ENCODE measurements at places on chromosomes 13 and 19. TPM values are rescaled to one million over a fixed set of nuclear protein-coding genes. Genes with fewer than 3 reads are reported as not detected.

GRCh38 chr13:31880851-31881494 is 141.6 kb downstream of the RXFP2 start:
- DNase-seq = no peak

DNA sequence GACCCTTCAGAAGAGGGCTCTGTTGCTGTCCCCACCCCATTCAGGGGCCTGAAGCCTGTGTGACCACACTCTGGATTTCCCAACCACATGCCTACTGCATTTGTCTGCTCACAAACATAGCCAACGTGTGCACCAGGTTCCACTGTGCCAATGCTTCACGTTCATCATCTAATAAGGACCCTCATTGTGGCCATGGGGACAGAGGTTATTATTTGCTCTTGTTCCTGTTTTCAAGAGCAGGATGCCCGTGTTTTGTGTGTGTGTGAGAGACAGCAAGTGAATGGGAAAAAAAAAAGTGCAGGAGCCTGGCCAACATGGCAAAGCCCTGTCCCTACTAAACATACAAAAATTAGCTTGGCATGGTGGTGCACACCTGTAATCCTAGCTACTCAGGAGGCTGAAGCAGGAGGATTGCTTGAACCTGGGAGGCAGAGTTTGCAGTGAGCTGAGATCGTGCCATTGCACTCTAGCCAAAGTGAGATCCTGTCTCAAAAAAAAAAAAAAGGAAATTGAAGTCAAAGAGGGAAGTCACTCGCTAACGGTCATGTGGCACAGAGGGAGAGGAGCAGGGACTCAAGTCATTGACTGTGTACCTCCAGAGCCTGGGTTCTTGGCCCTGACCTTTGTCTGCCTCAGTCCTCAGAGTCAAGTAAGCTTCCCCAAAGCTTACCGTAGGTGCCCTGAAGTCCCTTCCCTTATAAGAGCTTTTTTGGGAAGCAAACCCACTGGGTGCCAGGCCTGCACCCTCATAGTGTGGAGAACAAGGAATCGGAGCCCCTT is 6.9 kb downstream of the B3GNT8 start:
- DNase-seq = no peak

DNA sequence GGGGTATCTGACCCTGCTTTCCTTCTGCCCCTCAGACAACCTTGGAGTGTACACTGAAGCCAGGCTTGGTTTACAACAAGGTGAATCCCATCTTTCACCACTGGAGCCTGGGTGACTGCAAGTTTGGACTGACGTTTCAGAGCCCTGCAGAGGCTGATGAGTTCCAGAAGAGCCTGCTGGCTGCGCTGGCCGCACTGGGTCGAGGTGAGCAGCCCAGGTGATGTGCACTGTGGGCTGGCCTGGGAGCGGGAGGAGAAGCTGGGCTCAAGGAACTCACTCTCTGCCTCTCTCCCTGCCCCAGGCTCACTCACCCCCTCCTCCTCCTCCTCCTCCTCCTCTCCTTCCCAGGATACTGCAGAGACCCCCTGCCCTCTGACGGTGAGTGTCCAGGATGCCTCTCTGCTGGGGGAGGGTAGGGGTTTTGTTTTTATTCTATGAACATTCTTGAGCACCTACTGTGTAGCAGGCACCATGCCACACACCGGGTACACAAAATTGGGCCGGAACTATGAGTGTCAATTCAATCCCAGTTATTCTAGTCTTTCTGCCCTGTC is 3.5 kb downstream of the SPRED3 start:
- DNase-seq = no peak

Gene CERS4
- 27.6 TPM for total RNA-seq

Gene C3
- total RNA-seq = 1.4 TPM

DNA sequence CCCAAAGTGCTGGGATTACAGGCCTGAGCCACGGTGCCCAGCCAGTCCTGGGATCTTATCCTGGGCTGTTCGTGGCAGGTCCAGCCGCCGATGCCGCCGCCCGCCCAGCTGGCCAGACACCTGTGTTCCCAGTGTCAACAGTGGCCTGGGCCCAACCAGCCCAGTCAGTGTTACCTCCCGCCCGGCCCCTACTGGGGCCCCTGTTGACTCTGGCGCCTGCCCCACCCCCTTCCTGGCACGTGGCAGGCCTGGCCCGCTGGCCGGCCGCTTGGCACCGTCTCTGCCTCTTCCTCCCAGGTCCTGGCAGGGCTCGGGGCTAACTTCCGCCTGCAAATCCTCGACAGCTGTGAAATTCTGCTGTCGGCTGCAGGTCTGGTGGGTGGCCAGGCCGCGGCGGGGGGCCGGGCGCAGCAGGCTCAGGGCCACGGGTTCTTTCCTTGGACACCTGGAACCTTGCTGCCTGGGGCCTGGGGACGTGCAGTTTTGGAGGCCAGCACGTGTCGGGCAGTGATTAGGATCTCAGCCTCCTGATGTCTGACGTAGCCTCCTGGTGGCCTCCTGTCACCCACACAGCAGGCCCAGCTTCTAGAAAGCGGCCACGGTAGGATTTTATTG is 9.1 kb downstream of the ARID3A start:
- DNase-seq = no peak

- no peak for DNase-seq
These were observed 86.6 kb upstream of the POSTN start for GRCh38 chr13:37685206-37685605.

All from naive thymus-derived CD4-positive, alpha-beta T cell (primary cell).